Glomerular endothelial cell (primary cell): ENCODE measurements at places on chromosomes 5 and 9. TPM values are rescaled to one million over a fixed set of nuclear protein-coding genes. Genes with fewer than 3 reads are reported as not detected.

The OGN gene
- total RNA-seq: not detected in 2 replicates

The OLFM1 gene
- total RNA-seq: 0.19 and 0.58 TPM in 2 replicates

The KIAA1958 gene
- total RNA-seq: 1.3 and 2.6 TPM in 2 replicates

- no peak for DNase-seq
These were observed 57.2 kb downstream of the KCNN2 start for GRCh38 chr5:114419067-114419388.

DNA sequence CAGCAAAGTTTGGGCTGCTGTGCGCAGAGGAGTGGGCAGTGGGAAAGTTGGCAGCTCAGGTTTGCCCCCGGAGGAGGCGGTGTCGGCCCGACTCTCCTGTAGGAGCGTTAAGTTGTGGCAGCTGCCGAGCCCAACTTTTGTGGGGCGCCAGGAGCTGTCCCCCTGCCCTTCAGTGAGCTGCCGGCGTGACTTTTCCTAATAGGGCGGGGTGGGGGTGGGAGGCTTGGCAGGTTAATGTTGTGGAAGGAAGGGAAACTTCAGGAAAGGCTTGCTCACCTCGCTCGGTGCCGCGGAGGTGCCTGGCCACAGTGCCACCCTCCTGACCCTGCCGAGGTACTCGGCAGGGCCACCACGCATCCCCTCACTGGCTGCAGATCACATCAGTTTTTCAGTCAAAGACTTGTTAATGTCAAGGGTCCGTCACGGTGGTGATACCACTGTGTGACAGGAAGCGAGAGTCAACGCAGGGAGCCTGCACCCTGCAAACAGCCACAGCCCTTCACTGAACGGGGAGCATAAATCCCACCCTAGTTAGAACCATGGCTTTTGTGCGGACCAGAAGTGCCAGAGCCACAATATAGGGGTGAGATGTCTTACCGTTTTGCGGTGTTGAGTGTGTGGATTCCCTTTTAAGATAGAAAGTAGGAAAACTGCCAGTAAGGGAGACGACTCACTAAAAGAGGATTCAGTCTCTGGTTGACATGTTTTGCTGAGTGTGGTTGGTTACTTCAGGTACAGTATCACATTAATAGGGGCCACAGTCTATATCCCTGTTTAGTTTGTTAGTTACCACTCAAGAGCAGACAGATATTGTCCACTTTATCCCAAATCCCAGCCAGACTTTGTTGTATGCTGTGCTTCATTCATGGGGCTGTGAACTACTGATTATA, 796 bp downstream of the LNPEP start:
- DNase-seq: no peak

GRCh38 chr5:30749971-30750370, 443.5 kb upstream of the CDH6 start:
- DNase-seq: no peak

DNA sequence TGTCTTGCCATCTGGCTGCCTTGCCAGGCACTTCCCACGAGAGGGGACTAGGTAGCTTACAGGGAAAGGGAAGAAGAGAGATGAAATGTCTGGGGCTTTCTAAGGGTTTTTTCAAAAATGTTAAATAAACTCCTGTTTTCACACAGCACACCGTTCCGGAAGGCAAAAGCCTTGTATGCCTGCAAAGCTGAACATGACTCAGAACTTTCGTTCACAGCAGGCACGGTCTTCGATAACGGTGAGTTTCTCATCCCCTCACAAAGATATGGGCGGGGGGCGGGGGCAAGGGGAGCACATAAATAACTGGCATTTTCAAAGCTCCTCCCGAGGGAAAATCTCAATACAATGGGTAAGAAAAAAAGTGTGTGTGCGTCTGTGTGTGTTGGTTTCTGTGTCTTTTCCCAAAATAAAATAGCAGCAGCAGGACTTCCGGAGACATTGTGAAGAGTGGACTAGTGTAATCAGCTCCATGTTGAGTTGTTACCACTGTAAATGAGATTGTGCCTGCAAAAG, 189.6 kb downstream of the NR3C1 start:
- DNase-seq: no peak

GRCh38 chr9:23822261-23823169, 3.5 kb downstream of the ELAVL2 start:
- no peak for DNase-seq

The NREP gene
- total RNA-seq: 89.1 and 182 TPM in 2 replicates

The MSX2 gene
- total RNA-seq: 0.53 and 0.87 TPM in 2 replicates

The PCDHB11 gene
- total RNA-seq: 0.58 and 1.5 TPM in 2 replicates

The ORM2 gene
- not detected in 2 replicates for total RNA-seq

- peak; percentile 7 for DNase-seq
These were observed 933.6 kb downstream of the CDH12 start for GRCh38 chr5:21919414-21920022.

The PRKAA1 gene
- total RNA-seq: 79.3 and 90.7 TPM in 2 replicates

DNA sequence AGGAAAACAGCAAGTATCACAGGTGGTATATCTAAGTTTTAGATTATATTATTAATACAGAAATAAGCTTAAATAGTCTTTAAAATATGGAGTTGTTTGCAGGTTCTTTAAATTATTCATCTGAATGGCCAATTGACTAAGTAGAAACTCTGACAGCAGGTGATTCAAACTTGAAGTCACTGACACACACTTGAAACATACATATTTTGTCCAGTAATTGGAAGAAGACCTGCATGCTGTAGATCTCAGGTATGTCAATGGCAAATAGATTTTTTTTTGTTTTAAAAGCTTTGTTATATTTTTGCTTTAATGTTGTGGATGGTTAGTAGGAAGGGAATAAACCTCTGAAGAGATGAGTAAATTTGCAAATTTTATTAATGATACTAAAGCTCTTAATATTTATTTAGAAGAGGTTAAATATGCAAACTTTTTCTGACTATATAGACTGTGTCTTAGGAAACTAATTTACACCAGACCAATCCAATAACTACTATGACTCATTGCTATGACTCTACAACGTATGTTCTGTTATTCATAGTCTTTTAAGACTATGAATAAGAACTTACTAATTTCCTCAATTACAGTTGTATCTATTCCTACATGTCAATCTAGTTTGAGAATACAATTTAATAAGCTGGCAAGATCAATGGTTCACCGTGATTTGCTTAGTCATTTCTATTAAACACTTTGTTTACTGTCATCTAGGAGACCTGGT, 53.9 kb upstream of the RORB start:
- DNase-seq: no peak

- DNase-seq: no peak
These were observed 147.9 kb upstream of the TBCA start for GRCh38 chr5:77924081-77924480.

DNA sequence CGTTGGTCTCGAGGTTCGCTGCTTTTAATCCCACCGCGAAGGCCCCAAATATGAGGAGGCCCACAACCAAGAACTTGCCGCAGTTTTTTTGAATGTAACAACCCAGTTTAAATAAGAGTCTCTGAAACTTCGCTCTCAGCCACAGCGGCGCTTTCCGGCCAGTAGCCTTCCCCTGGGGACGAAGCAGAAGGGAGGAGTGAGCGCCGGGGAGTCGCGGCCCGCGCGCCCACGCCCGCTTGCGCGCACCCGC, 10.4 kb downstream of the PTCH1 start:
- no peak for DNase-seq

GRCh38 chr9:134175808-134176598, 11.6 kb upstream of the RNU6ATAC start:
- no peak for DNase-seq

- no peak for DNase-seq
These were observed 209.8 kb downstream of the BRINP1 start for GRCh38 chr9:119159386-119159785.

- DNase-seq: no peak
These were observed 11.1 kb downstream of the ARSB start for GRCh38 chr5:78974011-78974410.

The ARHGEF37 gene
- total RNA-seq: 4.6 and 8.5 TPM in 2 replicates

DNA sequence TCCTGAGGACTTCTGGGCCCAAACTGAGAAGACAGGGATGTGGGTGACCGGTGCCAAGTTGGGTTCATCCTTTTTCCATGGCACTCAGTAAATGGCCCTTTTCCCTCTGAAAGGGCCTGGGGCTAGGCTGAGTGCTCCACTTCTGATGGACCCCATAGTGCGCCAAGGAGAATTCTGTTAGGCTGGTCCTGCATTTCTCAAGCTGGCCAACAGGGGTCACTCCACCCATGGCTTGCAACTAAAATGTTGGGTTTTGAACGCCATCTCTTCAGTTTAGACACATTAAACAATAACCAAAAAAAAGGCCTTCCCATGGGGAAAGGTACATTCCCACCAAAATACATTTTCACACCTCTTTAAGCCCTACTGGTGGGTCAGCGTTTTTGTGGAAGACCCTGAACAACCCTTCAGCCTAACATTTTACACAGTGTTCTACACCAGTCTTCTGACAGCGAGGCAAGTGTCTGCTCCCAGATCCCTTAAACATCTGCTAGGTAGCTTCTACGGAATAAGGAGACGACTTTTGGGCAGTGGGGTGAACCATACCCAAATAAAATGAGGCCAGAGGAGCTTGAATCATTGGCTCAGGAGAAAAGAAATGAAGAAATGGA, 27.3 kb downstream of the CNTFR start:
- no peak for DNase-seq

DNA sequence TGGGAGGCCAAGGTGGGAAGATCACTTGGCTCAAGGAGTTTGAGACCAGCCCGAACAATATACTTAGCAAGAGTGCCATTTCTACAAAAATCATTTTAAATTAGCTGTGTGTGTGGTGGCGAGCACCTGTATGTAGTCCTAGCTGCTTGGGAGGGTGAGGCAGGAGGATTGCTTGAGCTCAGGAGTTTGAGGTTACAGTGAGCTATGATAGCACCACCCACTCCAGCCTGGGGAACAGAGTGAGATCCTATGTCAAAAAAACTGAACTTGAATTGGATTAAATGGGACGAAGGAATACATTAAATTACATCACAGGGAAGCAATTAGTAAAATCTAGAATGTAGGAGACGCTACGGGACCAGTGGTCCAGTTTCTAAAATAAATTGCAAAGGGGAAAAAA, 6.4 kb upstream of the ETF1 start:
- no peak for DNase-seq

The RBM18 gene
- 8.7 and 16.9 TPM in 2 replicates for total RNA-seq

The PCDHAC2 gene
- not detected in 2 replicates for total RNA-seq

- no peak for DNase-seq
These were observed 6.0 kb downstream of the LARP1 start for GRCh38 chr5:154761046-154761736.

DNA sequence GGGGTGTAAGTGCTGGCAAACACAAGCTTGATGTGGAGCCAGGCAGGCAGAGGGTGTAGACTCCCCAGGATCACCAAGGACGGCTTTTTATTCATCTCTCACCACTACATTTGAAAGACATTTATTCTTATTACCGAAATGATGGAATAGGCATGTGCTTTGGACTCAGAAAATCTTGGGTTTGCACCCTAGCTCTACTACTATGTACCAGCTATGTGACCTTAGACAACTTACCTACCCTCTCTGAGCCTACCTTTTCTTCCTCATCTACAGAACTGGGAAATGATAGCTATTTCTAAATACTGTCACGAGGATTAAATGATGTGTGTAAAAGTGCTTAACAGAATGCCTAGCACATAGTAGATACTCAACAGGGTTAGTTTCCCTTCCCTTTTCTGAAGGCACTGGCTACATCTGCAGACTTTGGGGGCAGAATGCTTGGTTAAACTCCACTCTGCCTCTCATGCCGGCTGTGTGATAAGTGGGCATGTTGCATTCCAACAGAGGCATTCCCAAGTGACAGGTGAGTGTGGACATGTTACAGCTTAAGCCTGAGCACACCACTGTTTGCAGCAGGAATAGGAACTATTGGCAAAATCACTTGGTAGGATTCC, 94.8 kb downstream of the SLC1A3 start:
- no peak for DNase-seq

DNA sequence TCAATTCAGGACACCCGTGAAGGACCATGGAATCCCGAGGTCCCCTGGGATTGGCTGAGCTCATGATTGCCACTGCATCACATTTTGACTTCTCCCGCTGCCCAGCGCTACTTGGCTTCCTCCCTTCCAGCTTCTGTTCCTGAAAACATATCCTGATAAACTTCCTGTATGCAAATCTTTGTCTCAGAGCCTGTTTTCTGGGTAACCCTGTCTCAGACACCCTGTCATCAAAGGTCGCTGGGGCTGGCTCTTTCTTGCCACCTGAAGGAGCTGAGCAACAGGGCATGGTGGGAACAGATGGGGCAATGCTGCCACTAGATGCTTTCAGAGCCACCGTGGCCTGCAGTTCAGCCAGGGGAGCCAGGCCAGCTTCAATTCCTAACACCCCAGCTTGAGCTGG, 154.3 kb upstream of the TBC1D2 start:
- DNase-seq: no peak

- no peak for DNase-seq
These were observed 154.1 kb downstream of the ADAMTS6 start for GRCh38 chr5:65327582-65327981.

- DNase-seq: no peak
These were observed 193.4 kb downstream of the ARRDC3 start for GRCh38 chr5:91189480-91190313.

The PCDHGA10 gene
- 4.0 and 12.4 TPM in 2 replicates for total RNA-seq

DNA sequence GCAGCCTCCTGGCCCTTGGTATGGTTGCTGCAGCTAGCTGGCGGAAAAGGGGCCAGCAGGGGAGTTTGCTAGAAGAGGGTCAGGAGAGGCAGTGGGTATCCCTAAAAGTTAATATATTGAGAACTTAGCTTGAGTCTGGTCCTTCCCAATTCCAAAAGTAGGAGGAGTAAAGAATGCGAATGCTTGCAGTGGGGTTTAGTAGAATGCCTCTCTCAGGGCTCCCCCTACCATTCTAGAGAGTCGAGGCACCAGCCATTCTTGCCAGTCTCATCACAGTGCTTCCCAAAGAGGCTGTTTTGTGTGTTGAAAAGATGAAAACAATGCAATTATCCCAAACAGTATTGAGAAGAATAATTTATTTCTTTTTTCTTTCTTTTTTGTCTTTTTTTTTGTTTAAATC, 26.4 kb downstream of the TTC39B start:
- DNase-seq: no peak

- peak; percentile 64 for DNase-seq
These were observed 30.6 kb upstream of the MATR3 start for GRCh38 chr5:139262742-139263445.

The PSAT1 gene
- total RNA-seq: 15.5 and 22.7 TPM in 2 replicates

- no peak for DNase-seq
These were observed 33.3 kb upstream of the PTGS1 start for GRCh38 chr9:122337556-122337929.

DNA sequence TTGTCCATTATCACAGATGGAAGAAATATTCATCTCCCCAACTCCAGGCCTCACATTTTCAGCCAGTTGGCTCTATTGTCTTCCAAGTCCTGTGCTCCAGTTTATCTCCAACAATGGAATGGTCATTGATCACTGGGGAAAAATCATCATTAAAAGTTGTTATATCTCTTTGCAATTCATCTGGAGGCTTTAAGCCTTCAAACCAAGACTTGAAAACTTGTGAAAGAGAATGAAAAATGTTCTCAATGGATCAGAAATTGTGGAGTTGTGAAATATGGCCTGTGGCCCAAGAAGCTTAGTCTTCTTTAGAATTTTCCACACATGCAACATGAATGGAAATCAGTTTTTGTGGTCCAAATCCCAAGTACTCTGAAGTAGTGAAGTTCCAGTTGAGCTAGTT, 569.6 kb downstream of the EBF1 start:
- no peak for DNase-seq

DNA sequence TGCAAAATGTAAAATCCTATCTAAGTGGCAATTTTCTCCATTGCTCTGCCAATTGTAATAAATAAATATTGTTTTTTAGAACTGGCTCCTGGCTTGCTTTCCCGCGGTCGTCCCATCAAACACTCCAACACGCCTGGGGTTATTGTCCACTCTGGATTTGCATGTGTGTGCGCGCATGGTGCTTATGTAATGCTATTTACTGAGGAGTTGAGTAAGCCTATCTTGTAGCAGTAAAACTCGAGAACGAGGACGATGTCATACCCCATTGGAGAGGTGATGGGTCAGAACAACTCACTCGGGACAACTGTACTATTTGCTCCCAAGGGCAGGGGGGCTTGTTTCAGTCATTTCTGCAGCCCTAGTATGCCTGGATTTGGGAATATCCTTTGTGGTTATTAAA, 220.9 kb downstream of the PAX5 start:
- no peak for DNase-seq
